ENCODE measurements at places on chromosomes 6 and 20.

DNA sequence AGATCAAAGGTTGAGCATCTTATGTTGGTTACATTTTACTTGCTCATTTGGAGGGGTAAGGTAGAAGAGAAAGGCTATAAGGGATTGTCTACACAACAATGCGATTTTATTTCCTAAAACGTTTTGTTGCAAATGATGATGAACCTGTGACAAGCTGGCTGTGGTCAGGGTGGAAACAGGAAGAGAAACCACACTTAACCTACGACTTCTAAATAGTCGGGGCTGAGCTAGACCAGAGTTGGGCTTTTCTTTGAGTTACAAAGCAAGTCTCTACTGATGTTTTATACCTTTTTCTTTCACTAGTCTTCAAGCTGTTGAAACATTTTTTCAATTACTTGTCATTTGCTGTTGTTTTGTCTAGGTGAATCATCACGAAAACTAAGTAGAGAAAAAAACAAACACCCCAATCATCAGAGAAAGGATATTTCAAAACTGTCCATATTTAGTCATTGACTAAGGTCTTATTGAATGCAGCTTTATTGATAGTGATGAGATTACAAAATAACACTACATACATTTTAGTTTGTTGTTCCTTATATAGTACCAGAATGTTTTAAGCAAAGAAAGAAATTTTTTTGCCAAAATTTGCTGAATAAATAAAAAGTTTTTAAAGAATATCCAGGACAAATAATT, 18.0 kb downstream of the KLHL31 start:
- no peak for DNase-seq

GRCh38 chr6:112031960-112032359, 21.9 kb upstream of the CCN6 start:
- DNase-seq: no peak

DNA sequence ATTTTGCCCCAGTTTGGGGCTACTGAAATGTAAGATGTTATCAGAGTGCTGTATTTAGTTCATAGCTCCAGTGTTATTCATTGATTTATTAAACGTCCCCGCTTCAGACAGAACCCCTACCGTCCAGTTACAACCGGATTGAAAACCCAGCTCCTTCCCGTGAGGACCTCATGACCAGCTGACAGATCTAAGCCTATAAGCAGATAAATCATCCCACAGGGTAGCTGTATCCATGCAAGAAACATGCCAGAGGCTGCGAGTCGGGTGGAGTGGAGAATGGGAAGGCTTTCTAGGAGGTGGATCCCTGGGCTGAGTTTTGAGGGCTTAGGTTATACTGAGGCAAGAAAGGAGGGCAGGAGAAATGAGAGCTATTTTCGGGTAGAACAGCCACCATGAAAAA, 260.0 kb downstream of the ARID1B start:
- no peak for DNase-seq

- DNase-seq: no peak
These were observed 3.2 kb upstream of the NCR2 start for GRCh38 chr6:41332241-41332640.

DNA sequence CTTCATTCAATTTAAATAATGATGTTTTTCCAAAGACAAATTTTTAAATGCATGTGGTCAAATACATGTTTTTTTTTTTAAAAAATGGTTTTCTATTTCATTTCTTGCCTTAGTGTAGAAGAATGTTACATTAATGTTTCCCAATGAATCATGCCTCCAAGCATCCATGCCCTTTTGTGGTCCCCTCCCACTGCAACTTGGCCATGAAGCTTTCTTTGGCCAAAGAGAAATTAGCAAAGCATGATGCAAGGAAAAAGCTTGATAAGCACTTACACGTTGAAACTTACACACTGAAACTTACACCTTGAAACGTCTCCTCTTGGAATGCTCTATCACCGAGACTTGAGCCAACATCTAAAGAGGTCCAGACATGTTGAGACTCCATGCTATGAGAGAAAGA, 93.0 kb upstream of the ELOVL5 start:
- no peak for DNase-seq

- DNase-seq: no peak
These were observed 503.9 kb downstream of the ADGRB3 start for GRCh38 chr6:69138893-69139494.

DNA sequence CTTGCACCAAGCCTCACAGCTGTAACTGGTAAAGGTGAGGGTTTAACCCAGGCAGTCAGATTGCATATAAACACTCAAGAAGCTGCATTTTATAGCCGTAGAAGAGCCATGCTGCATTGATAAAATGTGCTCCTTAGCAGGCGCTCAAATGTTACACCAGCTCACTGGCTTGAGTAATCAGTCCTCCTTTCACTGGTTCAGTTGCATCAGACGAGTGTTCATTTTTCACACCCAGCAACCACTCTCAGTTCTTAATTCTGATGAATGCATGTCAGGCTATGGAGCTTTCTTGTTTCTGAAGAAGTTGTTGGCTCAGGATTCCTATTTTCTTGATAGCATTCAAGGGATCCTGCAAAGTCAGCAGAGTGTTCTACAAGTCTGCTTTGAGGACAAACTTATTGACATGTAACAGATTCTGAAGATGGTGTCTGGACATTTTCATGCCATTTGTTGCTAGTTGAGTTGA, 198.3 kb downstream of the PLCB1 start:
- no peak for DNase-seq

DNA sequence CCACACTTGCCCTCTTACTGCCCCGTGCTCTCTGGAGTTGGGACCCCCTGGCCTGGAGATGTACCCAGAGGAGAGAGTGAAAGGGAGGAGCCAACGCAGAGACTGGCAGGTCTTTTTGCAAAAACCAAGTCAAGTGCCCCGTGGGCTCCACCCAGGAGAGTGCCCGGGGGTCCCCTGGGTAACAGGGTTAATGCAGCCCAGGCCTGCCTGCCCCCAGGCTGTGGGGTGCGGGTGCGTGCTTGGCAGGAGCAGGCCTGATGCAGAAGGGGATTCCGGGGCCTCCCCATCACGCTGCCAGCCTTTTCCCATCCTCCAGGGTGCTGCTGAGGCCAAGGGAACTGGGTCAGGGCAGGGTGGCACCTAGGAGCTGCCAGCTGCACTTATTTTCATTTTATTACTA, 184.4 kb downstream of the ERMARD start:
- no peak for DNase-seq

GRCh38 chr6:122790423-122791309, 1.6 kb downstream of the SMPDL3A start:
- DNase-seq: no peak

DNA sequence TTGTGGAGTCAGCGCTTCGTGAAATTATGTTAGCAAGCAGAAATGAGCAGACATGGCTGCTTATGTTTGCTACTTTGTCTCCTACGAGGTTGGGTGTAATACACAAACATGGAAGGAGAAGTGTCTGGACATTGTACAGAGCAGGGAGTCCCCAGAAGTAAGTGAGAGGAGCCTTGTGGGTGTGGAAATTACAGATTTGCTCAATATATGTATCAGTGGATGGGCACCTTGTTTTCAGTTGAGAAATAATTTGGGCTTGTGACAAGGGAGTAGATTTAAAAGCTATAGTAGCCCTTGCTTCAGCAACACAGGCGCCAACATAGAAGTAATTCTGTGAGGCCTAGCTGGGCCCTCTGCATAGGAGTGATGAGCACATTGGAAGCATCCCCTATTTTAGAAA, 49.2 kb downstream of the HECA start:
- DNase-seq: no peak

- no peak for DNase-seq
These were observed 120.9 kb upstream of the PHACTR3 start for GRCh38 chr20:59483481-59483880.

GRCh38 chr20:32829311-32830005, 9.7 kb downstream of the MAPRE1 start:
- DNase-seq: no peak
